ENCODE measurements at places on chromosomes 4 and X.

DNA sequence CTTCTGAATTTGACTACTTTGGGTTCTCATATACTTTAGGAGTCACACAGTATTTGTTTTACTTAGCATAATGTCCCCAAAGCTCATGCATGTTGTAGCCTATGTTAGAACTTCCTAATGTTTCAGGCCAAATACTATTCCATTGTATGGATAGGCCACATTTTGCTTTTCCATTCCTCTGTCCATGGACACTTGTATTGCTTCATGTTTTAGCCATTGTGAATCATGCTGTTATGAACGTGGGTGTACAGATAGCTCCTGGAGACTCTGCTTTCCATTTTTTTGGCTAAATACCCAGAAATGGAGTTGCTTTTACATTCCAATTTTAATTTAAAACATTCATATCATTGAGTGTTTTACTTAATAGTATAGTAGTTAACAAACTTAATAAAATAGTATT lies 54.5 kb downstream of the HTT start:
- DNase-seq, result no peak

DNA sequence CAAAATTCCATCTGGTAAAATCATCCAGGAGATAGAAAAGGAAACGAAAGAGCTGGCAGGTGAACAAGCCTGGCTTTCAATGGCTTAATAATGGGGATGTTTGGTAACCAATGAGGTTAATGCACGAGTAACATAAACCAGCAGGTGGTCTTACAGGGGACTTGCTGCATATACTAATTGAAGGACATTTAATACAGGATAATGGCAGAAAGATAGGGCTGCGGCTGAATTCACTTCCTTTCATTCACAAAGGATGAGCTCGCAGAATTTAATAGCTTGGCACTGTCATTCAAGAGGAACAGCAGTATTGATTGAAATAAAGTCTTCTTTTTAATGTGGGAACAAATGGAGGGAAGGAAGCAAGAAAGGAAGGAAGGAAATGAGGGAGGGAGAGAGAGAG lies 156.3 kb upstream of the RAI2 start:
- DNase-seq, result no peak

- DNase-seq, result no peak
Observed at GRCh38 chr4:183617075-183617474, 41.9 kb downstream of the RWDD4 start.

GRCh38 chrX:10945498-10945897 lies 165.6 kb upstream of the HCCS start:
- no peak for DNase-seq

GRCh38 chr4:141307241-141307689 lies 86.6 kb downstream of the ZNF330 start:
- DNase-seq, result peak; percentile 46

DNA sequence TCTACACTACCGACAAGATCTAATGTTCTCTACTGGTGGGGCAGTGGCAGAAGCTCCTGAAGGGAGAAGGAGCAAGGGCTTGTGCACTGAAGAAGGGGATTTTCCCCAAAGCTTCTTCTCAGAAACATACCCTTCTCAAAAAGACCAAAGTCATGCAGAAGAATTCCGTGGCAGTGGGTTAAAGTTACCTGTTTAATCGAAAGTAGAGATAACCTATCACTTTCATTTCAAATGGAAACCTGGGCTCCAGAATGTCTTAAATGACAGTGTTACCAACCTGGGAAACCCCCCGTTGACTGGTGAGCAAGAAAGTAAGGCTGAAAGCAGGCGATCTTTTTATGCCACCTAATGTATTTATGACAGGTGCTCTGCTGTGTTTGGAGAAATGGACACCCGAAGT lies 92.5 kb upstream of the TEX13D start:
- no peak for DNase-seq

DNA sequence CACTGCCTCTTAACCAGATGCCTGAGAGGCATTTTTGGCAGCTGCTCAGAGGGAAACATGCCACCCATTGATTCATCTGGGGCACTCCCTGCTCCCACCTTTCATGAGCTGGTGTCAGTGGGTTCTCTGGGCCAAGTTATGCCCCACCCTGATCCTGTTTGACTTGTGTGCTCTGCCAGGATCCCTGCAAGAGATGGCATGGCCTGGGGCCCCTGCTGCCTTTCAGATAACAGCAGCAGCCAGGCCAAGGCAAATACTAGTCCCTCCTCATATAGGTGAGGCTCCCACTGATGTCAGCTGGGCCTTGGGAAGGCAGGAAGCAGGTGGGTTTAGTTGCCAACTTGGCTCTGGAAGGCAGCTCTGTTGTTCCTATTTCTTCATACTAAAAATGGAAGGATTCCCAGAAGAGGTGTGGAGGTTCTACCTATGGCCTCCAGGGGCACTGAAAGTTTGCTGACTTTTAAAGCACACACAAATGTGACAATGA lies 192.9 kb upstream of the RBPJ start:
- no peak for DNase-seq

- no peak for DNase-seq
Observed at GRCh38 chr4:59956366-59956765, 1243.8 kb upstream of the ADGRL3 start.

- peak; percentile 12 for DNase-seq
Observed at GRCh38 chrX:38882894-38883626, 81.8 kb downstream of the MID1IP1 start.

GRCh38 chr4:17613761-17614415 lies 553 bp upstream of the MED28 start:
- DNase-seq, result peak; percentile 23

DNA sequence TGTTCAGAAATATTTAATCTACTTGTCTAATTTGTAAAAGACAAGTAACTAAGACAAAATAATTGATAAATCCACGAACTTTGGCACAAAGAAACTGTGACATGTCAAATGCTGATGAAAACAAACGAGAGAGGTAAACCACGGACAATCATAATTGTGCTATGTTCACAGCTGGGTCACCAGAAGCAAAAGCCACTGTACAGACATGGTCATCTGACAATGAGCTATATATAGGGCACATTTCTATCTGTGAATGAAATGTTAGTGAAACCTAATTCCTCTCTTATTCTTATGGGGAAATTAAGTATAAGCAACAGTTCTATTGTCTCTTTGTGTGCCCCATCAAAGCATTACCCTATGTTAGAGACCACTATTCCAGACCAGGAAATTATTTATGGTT lies 444.0 kb upstream of the TRAM1L1 start:
- no peak for DNase-seq
